ENCODE measurements at places on chromosomes 16 and 17.

GRCh38 chr17:56440419-56440818 lies 153.1 kb upstream of the NOG start:
- no peak for DNase-seq

GRCh38 chr17:539766-540165 lies 174.9 kb downstream of the VPS53 start:
- no peak for DNase-seq

DNA sequence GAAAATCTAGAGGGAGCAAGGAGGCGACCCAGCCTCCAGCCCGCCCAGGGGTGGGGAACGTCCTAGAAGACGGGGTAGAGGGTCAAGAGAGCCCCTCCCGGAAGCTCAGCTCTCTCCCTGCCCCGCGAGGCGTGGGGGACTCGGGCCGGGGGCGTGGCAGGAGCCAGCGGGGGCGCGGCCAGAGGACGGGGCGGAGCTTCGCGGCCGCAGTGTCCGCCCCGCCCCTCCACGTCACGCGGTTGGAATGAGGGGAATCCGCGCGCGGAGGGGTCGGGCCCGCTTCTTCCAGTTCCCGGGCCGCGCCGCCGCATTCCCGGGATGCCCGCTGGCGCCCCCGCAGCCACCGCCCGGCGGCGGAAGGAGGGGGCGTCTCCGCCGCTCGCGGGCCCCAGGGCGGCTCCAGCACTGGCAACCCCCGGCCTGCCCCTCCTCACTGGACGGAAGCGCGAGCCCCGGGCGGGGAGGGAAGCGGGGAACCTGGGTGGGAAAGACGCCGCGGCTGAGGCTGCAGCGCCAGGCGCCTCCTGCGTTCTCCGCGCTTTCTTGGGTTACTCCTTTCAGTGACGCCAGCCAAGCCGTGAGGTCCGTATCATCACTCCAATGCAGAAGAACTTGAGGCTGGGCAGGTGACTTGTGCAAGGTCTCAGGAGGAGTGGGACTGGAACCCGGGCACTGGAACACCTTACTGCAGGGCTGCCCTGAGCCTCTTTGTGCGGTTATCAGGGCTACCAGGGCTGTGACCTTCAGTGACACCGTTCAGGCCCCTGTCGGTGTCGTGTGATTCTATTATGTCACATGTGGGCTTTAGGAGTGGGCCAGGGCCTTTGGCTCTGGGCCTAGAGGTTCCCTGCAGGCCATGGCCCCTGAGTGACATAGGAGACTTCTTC lies 4.3 kb downstream of the MYO1C start:
- peak; percentile 67 for DNase-seq

DNA sequence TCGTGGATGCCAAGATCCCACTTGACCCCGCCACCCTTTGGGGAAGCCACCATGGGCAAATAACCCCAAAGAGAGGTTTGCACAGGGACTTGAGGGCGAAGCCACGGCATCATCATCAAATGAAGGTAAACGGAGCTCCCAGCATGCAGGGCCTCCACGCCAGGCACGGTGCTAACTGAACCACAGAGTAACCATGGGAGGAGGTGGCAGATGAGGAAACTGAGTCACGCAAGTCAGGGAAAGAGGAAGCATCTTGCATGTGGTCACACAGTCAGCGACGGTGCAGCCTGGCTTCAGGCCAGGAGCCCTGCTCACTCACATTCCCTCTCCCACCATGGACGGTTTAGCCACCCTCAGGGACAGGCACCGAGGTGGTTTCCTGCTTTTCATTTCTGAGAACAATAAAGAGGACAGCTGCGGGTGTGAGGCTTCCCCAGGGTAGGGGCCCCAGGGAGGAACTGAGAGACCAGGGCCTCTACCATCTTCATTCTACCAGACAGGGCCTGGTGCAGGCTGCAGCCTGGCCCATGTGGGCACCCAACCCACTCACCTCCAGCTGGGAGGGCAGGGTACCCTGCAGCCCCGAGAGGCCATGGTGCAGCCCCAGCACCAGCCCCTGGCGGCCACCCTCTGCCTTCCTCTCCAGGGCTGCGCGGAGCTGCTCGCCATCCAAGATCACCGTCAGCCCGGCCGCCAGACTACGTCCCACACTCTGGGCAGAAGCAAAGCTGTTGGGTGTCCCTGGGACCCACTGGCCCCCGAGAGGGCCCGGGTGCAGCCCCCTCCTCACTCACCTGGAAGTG lies 78.3 kb downstream of the RMI2 start:
- DNase-seq, result no peak

GRCh38 chr16:27921134-27921533 lies 142.4 kb downstream of the GSG1L start:
- DNase-seq, result no peak

- DNase-seq, result peak; percentile 77
Measured at GRCh38 chr17:59786536-59787319, 79.3 kb downstream of the VMP1 start.

DNA sequence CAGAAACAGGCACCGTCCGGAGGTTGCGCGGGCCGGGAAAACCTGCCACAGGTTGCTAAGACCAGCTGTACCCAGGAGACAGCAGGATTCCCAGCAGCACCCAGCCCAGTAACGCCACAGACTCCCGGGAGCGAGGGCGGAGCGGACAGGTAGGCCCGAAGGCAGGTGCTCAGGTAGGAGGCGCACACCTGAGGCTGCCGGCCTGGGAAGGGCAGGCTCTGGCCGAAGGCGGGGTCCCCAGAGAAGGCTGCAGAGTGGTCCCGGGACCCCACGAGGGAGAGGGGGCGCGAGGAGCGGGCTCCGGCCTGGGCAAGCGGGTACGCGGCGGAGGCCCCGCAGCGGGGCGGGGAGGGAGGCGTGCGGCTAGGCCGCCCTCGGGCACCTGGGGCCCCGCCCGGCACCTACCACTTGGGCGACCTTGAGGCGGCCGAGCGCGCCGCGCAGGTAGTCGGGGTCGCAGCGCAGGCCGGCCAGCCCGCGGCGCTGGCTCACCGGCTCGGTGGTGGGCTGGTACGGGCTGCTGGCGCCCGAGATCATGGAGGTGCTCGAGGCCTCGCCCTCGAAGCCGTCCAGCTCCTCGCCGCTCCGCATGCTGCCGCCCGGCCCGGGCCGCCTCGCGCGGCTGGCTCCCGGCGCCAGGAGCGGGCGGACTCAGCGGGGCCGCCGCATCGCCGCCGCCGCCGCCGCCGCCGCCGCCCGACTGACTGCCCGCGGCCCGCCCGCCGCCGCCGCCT lies 441 bp downstream of the CMTM4 start:
- peak; percentile 15 for DNase-seq

- DNase-seq, result no peak
Measured at GRCh38 chr17:45408611-45409421, 23.9 kb downstream of the ARHGAP27 start.

- no peak for DNase-seq
Measured at GRCh38 chr16:87259431-87259830, 57.8 kb downstream of the C16orf95 start.

- DNase-seq, result no peak
Measured at GRCh38 chr17:66859353-66859752, 24.4 kb downstream of the CACNG5 start.

DNA sequence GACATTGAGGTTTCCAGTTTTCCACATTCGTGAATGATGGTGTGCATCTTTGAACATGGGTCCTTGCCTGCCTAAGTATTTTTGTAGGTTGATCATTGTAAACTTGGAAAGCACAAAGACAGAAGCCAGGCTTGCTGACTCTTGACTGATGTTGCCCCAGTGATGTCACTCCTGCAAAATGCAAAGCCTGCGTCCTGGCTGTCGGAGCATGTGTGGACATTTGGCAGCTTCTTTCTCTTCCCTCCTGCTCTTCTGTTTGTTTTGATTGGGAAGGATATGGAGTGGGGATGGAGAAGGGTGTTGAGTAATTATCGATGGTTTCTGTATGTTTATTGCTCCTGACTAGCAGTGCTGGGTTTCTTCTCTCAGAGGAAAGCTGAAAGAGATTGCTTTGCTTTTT lies 3.2 kb downstream of the NDE1 start:
- DNase-seq, result no peak

GRCh38 chr17:5975661-5976060 lies 94.5 kb upstream of the WSCD1 start:
- no peak for DNase-seq

- DNase-seq, result no peak
Measured at GRCh38 chr16:57355898-57356414, 2.6 kb upstream of the CCL22 start.

DNA sequence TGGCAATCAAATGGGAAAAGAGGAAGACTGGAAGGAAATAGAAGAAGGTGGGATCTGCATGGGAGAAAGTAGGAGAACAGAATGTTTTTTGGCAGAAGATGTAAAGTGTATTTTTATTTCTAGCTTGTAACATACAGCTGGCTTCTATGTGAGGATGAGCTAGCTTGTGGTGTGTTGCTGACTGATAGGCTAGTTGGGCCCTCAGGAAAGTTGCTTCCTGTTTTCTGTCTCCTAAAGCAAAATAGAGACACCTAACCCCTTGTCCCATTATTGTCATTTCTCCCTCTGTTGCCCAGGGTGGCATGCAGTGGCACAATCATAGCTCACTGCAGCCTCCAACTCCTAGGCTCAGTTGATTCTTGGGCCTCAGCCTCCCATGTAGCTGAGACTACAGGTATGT lies 15.9 kb downstream of the TNRC6A start:
- no peak for DNase-seq

DNA sequence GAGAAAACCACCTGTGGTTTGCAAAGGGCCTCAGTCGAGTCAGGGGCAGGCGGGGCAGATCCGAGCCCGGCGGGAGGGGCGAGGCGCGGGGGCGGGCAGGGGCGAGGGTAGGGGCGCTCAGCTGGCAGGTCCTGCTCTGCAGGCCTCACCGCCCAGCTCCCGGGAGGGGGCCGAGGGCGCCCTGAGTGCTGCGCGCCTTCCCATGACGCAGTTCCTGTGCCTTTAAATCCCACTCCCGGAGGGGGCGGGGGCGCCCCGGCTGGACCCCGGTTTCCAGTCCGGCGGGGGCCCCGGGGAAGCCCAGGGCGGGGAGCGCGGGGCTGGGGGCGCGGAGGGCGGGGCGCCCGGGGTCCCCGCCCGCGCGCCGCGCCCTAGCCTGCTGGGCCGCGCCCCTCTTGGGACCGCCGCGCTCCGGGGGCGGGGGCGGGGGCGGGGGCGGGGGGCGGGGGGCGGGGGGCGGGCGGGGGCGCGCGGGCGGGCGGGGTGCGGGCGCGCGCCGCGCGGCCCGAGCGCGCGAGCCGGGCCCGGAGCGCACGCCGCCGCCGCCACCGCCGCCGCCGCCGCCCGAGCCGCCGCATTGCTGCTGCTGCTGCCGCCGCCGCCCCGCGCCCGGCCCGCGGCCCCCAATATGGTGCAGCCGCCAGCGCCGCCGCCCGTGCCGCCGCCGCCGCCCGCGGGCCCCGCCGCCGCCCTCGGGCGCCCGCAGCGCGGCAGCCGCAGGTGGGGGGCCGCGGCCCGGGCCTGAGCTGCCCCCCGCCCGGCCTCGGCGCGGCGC lies at the start of gene JPH3:
Gene JPH3, plus strand, starts transcription at position 508 of the 775 bp plus-strand sequence. CDS start 639 bp downstream, outside the sequence.
- no peak for DNase-seq

GRCh38 chr17:77861981-77862645 lies 96.4 kb upstream of the TNRC6C start:
- no peak for DNase-seq

- no peak for DNase-seq
Measured at GRCh38 chr17:31321966-31322365, 544 bp upstream of the EVI2A start.

GRCh38 chr17:2898255-2898926 lies 102.2 kb downstream of the RAP1GAP2 start:
- DNase-seq, result no peak

- DNase-seq, result no peak
Measured at GRCh38 chr17:80482555-80483308, 6.3 kb upstream of the NPTX1 start.

DNA sequence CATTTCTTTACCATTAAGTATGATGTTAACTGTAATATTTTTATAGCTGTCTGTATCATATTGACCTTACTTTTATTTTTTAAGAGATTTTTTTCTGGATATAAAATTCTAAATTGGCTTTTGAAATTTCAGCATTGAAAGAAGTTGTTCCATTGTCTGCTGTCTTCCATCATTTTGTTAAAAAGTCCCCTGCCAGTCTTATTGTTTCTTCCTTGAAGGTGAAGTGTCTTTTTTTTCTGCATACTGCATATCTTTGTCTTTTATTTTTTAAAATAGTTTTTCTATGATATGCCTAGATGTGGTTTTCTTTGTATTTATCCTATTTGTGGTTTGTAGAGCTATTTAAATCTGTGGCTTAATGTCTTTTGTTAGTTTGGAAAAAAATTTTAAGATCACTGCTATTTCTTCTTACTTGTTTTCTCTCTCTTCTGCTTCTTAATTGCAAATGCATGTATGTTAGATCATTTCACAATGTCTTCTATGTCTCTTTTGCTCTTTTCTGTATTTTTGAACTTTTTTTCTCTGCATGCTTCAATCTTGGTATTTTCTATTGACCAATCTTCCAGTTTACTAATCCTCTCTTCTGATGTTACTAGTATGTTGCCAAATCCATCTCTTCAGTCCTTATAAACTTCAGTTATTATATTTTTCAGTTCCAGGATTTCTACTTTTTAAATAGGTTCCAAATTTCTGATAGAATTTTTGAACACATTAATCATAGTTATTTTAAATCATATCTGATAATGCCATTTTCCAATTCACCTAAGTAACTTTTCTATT lies 20.2 kb downstream of the IL21R start:
- peak; percentile 14 for DNase-seq

DNA sequence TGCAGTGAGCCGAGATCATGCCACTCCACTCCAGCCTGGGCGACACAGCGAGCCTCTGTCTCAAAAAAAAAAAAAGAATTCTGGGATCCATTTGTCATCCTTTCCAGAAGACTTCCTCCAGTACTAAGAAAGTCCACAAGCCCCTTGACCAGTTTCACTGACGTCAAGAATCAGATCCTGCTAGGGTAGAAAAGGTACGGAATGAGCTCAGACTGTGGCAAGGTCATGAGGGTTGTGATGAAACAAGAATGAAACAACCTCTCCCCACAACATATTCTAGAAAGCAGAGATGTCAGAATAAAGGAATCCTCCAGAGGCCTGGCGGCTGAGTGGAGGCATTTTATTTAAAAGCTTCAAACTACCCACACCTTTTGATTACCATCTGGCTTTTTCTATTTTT lies 29.9 kb downstream of the TRAF4 start:
- DNase-seq, result no peak

DNA sequence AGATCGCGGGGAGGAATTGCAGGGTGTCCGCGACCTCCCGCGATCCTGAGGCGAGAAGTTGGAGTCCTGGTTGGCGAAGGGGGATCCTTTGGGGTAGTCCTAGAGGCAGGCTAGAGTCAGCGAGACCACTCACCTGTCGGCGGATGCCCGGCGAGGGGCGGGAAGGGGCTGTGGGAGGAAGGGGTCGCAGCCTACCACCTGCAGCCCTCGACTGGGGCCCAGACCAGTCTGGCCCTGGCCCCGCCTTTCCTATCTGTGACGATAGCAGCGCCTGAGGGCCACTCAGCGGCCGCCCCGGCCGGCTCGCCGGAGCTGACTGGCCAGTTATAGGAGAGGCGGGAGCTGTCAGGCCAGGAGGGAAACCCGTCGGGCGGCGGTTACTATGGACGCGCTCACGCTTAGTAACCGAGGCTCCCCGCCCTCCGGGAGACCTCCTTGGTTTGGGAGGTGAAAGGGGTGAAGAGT lies at the start of gene TEKT3:
Gene TEKT3, minus strand, starts transcription at position 213 of the 465 bp plus-strand sequence. CDS start 10,012 bp downstream, outside the sequence.
- DNase-seq, result no peak

- no peak for DNase-seq
Measured at GRCh38 chr17:80254396-80255251, 6.0 kb upstream of the RNF213 start.

All from stimulated activated naive CD4-positive, alpha-beta T cell (primary cell).